Mammary epithelial cell (primary cell): ENCODE measurements at places on chromosomes 12 and 14. TPM values are rescaled to one million over a fixed set of nuclear protein-coding genes. Genes with fewer than 3 reads are reported as not detected.

The TEAD4 gene
- 8.8 TPM for total RNA-seq

The COL2A1 gene
- 7.7 TPM for total RNA-seq

The SOAT2 gene
- 0.16 TPM in 1 of 2 replicates, not detected in the other for total RNA-seq

The CAPS2 gene
- total RNA-seq, result 8.5 TPM

The CCDC38 gene
- total RNA-seq, result 0.16 TPM in 1 of 2 replicates, not detected in the other

The PRH2 gene
- not detected for total RNA-seq
